ENCODE measurements at places on chromosomes 11 and 22.

GRCh38 chr22:17919276-17920144 lies 104.9 kb downstream of the MICAL3 start:
- H3K36me3 ChIP-seq = no peaks in the 10 kb centered on the region
- peak overlapping the region; percentile 55 for H3K27ac ChIP-seq
- no peaks in the 10 kb centered on the region for H3K27me3 ChIP-seq
- H3K4me1 ChIP-seq = peaks cover 45% of the 10 kb centered on the region
- DNase-seq = peak; percentile 48
- peak overlapping the region; percentile 8 for H3K4me3 ChIP-seq

DNA sequence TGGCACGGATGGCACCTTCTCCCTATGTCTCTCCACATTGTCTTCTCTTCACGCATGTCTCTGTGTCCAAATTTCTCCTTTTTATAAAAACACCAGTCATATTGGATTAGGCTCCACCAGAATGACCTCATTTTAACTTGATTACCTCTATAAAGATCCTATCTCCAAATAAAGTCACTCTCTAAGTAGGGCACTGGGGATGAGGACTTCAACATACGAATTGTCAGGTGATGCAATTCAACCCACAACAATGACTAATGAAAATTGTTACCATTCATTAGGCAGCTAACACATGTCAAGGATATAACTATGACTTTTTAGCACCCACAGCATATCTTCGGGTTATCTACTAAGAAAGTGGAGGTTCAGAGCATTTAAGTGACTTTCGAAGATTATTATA lies 55.5 kb upstream of the USP47 start:
- peaks cover 6% of the 10 kb centered on the region for H3K4me1 ChIP-seq
- no peaks in the 10 kb centered on the region for H3K36me3 ChIP-seq
- no peak for DNase-seq

DNA sequence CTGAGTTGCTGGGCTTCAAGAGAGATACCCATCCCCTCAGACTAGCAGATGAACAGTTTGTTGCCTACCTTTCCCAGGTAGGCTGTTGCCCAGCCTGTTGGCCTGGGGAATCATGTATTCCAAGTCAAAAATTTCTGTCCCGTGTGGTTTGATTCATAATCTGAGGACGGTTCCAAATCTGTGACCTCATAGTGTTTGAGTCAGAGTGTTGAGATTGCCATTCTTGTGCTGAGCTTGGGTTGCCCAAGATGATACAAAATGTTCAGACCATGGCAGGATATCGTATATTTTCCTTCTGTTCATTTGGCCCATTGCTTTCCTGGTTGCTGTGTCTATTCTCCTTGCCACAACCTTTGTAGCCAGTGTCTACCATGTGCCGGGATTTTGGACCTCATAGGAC lies 64.3 kb downstream of the CYB5R2 start:
- H3K36me3 ChIP-seq = no peaks in the 10 kb centered on the region
- DNase-seq = no peak
- H3K4me3 ChIP-seq = no peak overlapping the region
- no peak overlapping the region for H3K27ac ChIP-seq
- H3K4me1 ChIP-seq = peaks cover 18% of the 10 kb centered on the region
- no peaks in the 10 kb centered on the region for H3K27me3 ChIP-seq

- H3K27me3 ChIP-seq = no peaks in the 10 kb centered on the region
- no peak overlapping the region for H3K4me3 ChIP-seq
- H3K27ac ChIP-seq = no peak overlapping the region
- no peak for DNase-seq
- no peaks in the 10 kb centered on the region for H3K36me3 ChIP-seq
Measured at GRCh38 chr11:17413414-17414316, 25.2 kb upstream of the KCNJ11 start.

DNA sequence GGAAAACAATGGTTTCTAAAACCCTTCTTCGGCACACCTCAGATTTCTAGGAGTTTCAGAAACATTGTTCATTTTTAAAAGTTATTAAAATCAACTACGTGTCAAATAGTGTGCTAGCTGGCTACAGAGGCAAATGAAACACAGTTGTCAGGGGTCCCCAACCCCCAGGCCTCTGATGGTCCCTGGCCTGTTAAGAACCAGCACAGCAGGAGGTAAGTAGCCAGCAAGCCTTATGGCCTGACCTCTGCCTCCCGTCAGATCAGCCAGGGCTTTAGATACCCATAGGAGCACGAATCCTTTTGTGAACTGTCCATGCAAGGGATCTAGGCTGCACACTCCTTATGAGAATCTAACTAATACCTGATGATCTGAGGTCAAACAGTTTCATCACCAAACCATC lies 648.2 kb downstream of the FAM181B start:
- H3K27ac ChIP-seq = no peak overlapping the region
- H3K4me3 ChIP-seq = no peak overlapping the region
- H3K27me3 ChIP-seq = no peaks in the 10 kb centered on the region
- peaks cover 4% of the 10 kb centered on the region for H3K4me1 ChIP-seq

- H3K27me3 ChIP-seq = no peaks in the 10 kb centered on the region
- no peaks in the 10 kb centered on the region for H3K36me3 ChIP-seq
- no peak overlapping the region for H3K4me3 ChIP-seq
- H3K4me1 ChIP-seq = no peaks in the 10 kb centered on the region
Measured at GRCh38 chr11:64894070-64894811, 15.8 kb upstream of the EHD1 start.

GRCh38 chr11:30489076-30489475 lies 97.1 kb downstream of the MPPED2 start:
- no peaks in the 10 kb centered on the region for H3K27me3 ChIP-seq
- H3K4me1 ChIP-seq = peaks cover 19% of the 10 kb centered on the region
- no peak overlapping the region for H3K27ac ChIP-seq
- DNase-seq = no peak
- H3K4me3 ChIP-seq = no peak overlapping the region

- H3K27ac ChIP-seq = no peak overlapping the region
- no peaks in the 10 kb centered on the region for H3K36me3 ChIP-seq
- H3K27me3 ChIP-seq = peaks cover 6% of the 10 kb centered on the region
- no peaks in the 10 kb centered on the region for H3K4me1 ChIP-seq
Measured at GRCh38 chr22:43404673-43405385, 7.0 kb upstream of the MPPED1 start.

- H3K27me3 ChIP-seq = no peaks in the 10 kb centered on the region
- H3K4me1 ChIP-seq = peaks cover 4% of the 10 kb centered on the region
- peak; percentile 84 for DNase-seq
- no peaks in the 10 kb centered on the region for H3K36me3 ChIP-seq
- peak overlapping the region; percentile 72 for H3K4me3 ChIP-seq
Measured at GRCh38 chr11:64803846-64804345, 882 bp upstream of the MAP4K2 start.

- H3K4me1 ChIP-seq = peaks cover 23% of the 10 kb centered on the region
- H3K27me3 ChIP-seq = no peaks in the 10 kb centered on the region
- no peak overlapping the region for H3K4me3 ChIP-seq
- no peak for DNase-seq
- no peaks in the 10 kb centered on the region for H3K36me3 ChIP-seq
- H3K27ac ChIP-seq = no peak overlapping the region
Measured at GRCh38 chr11:78690352-78690987, 115.8 kb upstream of the NARS2 start.

DNA sequence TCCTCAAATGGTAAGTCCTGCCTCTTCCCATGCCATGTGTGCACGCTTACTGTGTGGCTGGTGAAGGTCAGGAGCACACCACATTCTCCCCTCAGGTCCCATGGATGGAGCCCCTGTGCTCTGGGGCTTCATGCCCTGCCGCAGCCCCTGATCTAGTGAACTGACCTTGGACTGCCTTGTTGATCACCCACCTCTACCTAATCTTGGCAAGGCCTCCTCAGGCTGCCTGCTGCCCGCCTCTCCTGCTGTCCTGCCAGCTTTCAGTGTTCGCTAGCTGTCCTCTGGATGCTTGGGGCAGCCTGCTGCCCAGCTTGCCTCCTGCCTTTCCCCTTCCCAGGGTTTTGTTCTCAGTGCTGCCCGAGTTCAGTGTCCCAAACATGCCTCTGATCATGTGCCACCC lies 38.1 kb downstream of the CABIN1 start:
- H3K36me3 ChIP-seq = no peaks in the 10 kb centered on the region
- no peaks in the 10 kb centered on the region for H3K4me1 ChIP-seq
- H3K4me3 ChIP-seq = no peak overlapping the region
- no peak overlapping the region for H3K27ac ChIP-seq

DNA sequence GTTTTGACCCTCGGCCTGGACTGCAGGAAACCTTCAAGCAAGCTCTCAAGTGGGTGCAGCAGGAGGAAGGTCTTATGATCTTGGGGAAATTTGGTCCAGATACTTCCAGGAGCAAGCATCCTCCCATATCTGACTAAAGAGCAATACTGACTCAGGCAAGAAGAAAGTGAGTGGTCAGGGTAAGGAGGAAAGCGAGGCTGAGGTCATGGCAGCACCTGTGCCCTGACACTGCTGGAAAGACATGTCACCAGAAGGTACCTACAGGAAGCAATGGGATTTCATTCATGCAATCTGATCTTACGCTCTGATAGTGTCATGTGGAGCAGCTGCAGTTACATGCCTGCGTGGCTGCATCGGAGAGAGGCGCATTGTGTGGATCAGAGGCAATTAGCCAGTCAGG lies 6.5 kb upstream of the TOP3B start:
- no peaks in the 10 kb centered on the region for H3K4me1 ChIP-seq
- H3K27ac ChIP-seq = no peak overlapping the region
- H3K36me3 ChIP-seq = no peaks in the 10 kb centered on the region

GRCh38 chr11:86991341-86991740 lies 36.1 kb upstream of the FZD4 start:
- H3K27ac ChIP-seq = no peak overlapping the region
- H3K4me1 ChIP-seq = no peaks in the 10 kb centered on the region
- H3K36me3 ChIP-seq = no peaks in the 10 kb centered on the region
- DNase-seq = no peak
- H3K4me3 ChIP-seq = no peak overlapping the region

DNA sequence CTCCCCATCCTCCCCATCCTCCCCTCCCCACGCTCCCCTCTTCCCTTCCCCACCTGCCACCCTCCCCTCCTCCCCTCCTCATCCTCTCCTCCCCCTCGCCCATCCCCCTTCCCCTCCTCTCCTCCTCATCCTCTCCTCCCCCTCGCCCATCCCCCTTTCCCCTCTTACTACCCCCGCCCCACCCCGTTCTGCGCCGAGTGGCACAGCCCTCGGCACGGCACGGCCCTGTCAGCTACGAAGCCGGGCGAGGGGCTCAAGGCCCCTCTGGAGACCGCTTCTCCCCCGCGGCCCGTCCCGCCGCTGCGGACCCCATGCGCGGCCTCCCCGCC lies 449.9 kb downstream of the OPCML start:
- H3K4me3 ChIP-seq = peak overlapping the region; percentile 60
- peaks cover 38% of the 10 kb centered on the region for H3K4me1 ChIP-seq
- peaks cover 10% of the 10 kb centered on the region for H3K27me3 ChIP-seq
- DNase-seq = peak; percentile 92
- no peaks in the 10 kb centered on the region for H3K36me3 ChIP-seq

DNA sequence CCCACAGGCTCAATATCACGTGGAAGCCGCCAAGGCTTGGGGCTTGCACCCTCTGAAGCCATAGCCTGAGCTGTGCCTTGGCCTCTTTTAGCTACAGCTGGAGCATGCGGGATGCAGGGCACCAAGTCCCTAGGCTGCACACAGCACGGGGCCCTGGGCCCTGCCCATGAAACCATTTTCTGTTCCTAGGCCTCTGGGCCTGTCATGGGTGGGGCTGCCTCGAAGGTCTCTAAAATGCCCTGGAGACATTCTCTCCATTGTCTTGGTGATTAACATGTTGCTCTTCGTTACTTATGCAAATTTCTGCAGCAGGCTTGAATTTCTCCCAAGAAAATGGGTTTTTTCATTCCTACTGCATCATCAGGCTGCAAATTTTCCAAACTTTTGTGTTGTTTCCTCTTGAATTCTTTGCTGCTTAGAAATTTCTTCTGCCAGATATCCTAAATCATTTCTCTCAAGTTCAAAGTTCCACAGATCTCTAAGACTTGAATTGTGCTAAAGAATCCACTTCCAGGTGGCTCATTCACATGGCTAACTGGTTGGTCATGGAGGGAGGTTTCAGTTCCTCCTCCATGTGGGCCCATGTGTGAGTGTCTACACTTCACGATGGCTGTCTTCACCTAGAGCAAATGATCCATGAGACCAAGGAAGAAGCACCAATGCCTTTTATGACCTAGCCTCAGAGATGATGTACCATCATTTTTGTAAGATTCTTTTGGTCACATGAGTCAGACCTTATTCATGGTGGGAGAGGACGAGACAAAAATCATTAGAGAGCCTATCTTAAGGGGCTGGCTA lies 7.4 kb upstream of the CREBZF start:
- H3K27ac ChIP-seq = no peak overlapping the region
- H3K36me3 ChIP-seq = no peaks in the 10 kb centered on the region
- peaks cover 33% of the 10 kb centered on the region for H3K27me3 ChIP-seq
- 0 out of 2 replicates have a peak, but pooled peaks cover under 1% of the 10 kb centered on the region for H3K4me1 ChIP-seq
- peak; percentile 46 for DNase-seq

DNA sequence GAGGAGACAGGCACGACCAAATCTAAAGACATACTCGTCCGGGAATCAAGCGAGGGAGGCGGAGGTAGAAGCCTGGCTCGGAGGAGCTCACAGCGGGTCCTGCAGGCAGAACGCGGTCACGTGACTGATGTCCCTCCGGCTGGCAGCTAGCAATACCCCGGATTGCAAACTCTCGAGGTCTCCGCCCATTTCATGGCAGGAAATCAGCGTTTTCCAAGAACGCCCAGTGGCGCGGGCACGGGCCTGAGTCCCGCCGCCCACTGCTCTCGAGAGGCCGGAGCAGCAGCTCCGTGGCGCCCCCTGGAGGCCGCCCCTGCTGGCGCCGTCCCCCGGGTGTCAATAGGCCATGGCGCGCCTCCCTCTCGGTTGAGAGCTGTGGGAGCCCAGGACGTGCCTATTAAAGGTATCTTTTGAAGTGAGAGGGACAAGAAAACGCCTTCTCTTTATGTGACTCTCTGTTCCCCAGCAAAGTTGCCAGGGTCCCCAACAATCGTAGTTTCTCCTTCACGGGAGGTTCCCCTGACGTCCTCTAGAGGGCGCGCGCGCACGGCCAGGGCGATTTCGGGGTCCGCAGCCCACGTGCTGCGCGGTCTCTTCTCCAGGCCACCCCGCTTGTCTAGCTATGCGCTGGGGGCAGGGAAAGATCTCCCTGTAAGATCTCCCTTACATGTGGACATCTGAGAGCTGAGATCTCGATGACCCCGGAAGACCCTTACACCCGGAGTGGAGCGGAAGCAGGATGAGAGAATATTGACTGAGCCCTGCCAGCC lies 37.3 kb upstream of the RBFOX2 start:
- H3K4me3 ChIP-seq = peak overlapping the region; percentile 48
- DNase-seq = peak; percentile 98
- H3K4me1 ChIP-seq = no peaks in the 10 kb centered on the region

GRCh38 chr11:134815404-134815803 lies 403.4 kb upstream of the B3GAT1 start:
- no peaks in the 10 kb centered on the region for H3K27me3 ChIP-seq
- 0 out of 2 replicates have a peak, but pooled peaks cover 3% of the 10 kb centered on the region for H3K4me1 ChIP-seq
- H3K4me3 ChIP-seq = no peak overlapping the region

GRCh38 chr22:24331468-24332440 lies 61.1 kb downstream of the SPECC1L start:
- no peak overlapping the region for H3K4me3 ChIP-seq
- H3K27ac ChIP-seq = no peak overlapping the region
- H3K27me3 ChIP-seq = no peaks in the 10 kb centered on the region

DNA sequence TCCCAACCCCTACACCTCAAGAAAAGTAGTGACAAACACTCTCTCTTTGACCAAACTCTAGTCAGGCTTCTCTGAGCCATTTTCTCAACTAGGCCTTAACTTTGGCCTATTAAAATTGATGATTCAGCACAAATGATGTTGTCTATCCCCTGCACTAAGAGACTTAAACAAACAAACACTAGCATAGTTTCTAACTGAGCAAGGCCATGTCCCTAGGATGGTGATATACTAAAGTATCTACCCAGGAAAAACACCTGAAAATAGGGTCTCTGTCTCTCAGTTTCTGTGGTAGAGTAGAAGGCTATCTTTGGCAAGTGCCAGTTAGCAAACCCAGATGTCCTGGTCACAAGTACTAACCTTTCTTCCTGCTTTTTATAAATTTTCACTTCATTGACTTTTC lies 219.7 kb upstream of the ANO3 start:
- DNase-seq = no peak
- no peaks in the 10 kb centered on the region for H3K4me1 ChIP-seq
- no peaks in the 10 kb centered on the region for H3K27me3 ChIP-seq
- no peak overlapping the region for H3K27ac ChIP-seq
- H3K4me3 ChIP-seq = no peak overlapping the region
